Peyer's patch (tissue), 4 donors: ENCODE measurements at places on chromosomes 12 and 14. TPM values are rescaled to one million over a fixed set of nuclear protein-coding genes. Genes with fewer than 3 reads are reported as not detected.

DNA sequence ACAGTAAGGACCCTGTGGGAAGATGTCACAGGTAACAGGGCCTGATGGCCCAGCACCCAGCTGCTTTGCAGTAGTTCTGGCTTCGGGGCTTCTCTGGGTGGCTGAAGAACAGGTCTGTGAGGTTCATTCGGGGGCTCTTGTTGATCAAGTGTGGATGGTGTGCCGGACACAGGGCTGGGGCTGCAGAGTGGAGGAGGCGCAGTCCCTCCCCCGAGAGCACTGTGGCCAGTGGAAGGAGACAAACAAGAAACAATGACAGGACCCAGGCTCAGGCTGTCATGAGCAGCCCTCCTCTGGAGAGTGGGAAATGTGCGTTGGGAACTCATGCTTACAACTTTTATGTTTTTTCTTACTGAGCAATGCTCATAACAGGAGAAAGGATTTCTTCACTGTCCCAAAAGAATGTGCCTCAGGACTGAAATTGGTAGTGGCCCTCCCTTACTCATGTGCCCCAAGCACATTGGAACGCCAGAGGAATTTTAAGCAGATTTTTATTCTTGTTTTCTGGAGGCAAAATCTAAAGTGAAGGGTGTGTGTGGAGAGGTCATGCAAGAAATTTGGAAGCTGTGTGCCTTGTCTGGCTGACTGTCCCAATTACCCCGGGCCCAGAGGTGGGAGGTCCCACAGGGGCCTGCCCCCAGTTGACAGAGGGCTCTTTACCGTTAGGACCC lies 233.8 kb downstream of the CACNA1C start:
- no peaks in the 10 kb centered on the region for H3K36me3 ChIP-seq
- H3K27ac ChIP-seq: peak overlapping the region; percentile 66
- no peak for DNase-seq
- H3K27me3 ChIP-seq: no peaks in the 10 kb centered on the region

- no peak for DNase-seq
- no peak overlapping the region for H3K27ac ChIP-seq
- H3K27me3 ChIP-seq: no peaks in the 10 kb centered on the region
These were observed 44.0 kb downstream of the KICS2 start for GRCh38 chr12:64178122-64178521.

Gene POLE2
- 10.7 TPM for total RNA-seq

GRCh38 chr12:42960087-42960527 lies 370.6 kb upstream of the PRICKLE1 start:
- H3K4me1 ChIP-seq: no peaks in the 10 kb centered on the region
- DNase-seq: no peak
- no peaks in the 10 kb centered on the region for H3K27me3 ChIP-seq
- H3K4me3 ChIP-seq: no peak overlapping the region
- H3K36me3 ChIP-seq: no peaks in the 10 kb centered on the region

- no peak overlapping the region for H3K27ac ChIP-seq
- H3K36me3 ChIP-seq: no peaks in the 10 kb centered on the region
- peak; percentile 15 for DNase-seq
- H3K4me3 ChIP-seq: no peak overlapping the region
These were observed 9.1 kb upstream of the HOXC4 start for GRCh38 chr12:54044425-54045103.

- no peaks in the 10 kb centered on the region for H3K4me1 ChIP-seq
- peak within 1 kb of the TSS; percentile 51 for H3K4me3 ChIP-seq
- peak; percentile 57 for DNase-seq
- peak within 1 kb of the TSS; percentile 2 for H3K27ac ChIP-seq
- no peaks in the 10 kb centered on the region for H3K27me3 ChIP-seq
These were observed at the start of gene PIANP for GRCh38 chr12:6700646-6701051. Gene PIANP, minus strand, starts transcription at chr12:6700815. Its CDS starts 2,754 bp downstream, at chr12:6698061.

- no peak overlapping the region for H3K27ac ChIP-seq
- peak; percentile 18 for DNase-seq
- H3K4me3 ChIP-seq: no peak overlapping the region
- H3K4me1 ChIP-seq: peaks cover 11% of the 10 kb centered on the region
These were observed 10.1 kb downstream of the SLC25A29 start for GRCh38 chr14:100296106-100296651.

- DNase-seq: no peak
- no peak overlapping the region for H3K27ac ChIP-seq
- no peaks in the 10 kb centered on the region for H3K27me3 ChIP-seq
- no peak overlapping the region for H3K4me3 ChIP-seq
- H3K4me1 ChIP-seq: no peaks in the 10 kb centered on the region
These were observed 49.0 kb upstream of the MSRB3 start for GRCh38 chr12:65229441-65229840.

Gene ARHGEF40
- 57.8 TPM for total RNA-seq

- no peaks in the 10 kb centered on the region for H3K36me3 ChIP-seq
- no peak overlapping the region for H3K4me3 ChIP-seq
- H3K27ac ChIP-seq: no peak overlapping the region
- no peak for DNase-seq
- H3K4me1 ChIP-seq: no peaks in the 10 kb centered on the region
These were observed 102.0 kb downstream of the MGST1 start for GRCh38 chr12:16449459-16449858.

- no peaks in the 10 kb centered on the region for H3K36me3 ChIP-seq
- no peaks in the 10 kb centered on the region for H3K27me3 ChIP-seq
- H3K4me1 ChIP-seq: no peaks in the 10 kb centered on the region
- H3K4me3 ChIP-seq: no peak overlapping the region
- DNase-seq: no peak
These were observed 481.1 kb upstream of the DCN start for GRCh38 chr12:91663744-91664143.

Gene GZMB
- total RNA-seq: 1.1 TPM

GRCh38 chr14:70525691-70526090 lies 9.1 kb downstream of the ADAM20 start:
- no peaks in the 10 kb centered on the region for H3K4me1 ChIP-seq
- no peak overlapping the region for H3K4me3 ChIP-seq
- no peak for DNase-seq
- no peaks in the 10 kb centered on the region for H3K36me3 ChIP-seq

Gene NOXRED1
- total RNA-seq: not detected

Gene KRT6B
- total RNA-seq: not detected

GRCh38 chr12:93727195-93727811 lies 50.1 kb downstream of the CRADD start:
- H3K27me3 ChIP-seq: no peaks in the 10 kb centered on the region
- DNase-seq: no peak
- peak overlapping the region; percentile 44 for H3K27ac ChIP-seq
- no peaks in the 10 kb centered on the region for H3K36me3 ChIP-seq

Gene CD163
- total RNA-seq: 33.2 TPM

- H3K4me3 ChIP-seq: no peak overlapping the region
- H3K36me3 ChIP-seq: no peaks in the 10 kb centered on the region
- no peaks in the 10 kb centered on the region for H3K4me1 ChIP-seq
- DNase-seq: peak; percentile 57
These were observed 6.2 kb downstream of the CMKLR1 start for GRCh38 chr12:108332791-108333382.

Gene ACOT6
- total RNA-seq: not detected
